ENCODE measurements at places on chromosomes 5 and 9. TPM values are rescaled to one million over a fixed set of nuclear protein-coding genes. Genes with fewer than 3 reads are reported as not detected.
A peak's percentile ranks its signal among the peaks of the same experiment; 100 is the strongest.

DNA sequence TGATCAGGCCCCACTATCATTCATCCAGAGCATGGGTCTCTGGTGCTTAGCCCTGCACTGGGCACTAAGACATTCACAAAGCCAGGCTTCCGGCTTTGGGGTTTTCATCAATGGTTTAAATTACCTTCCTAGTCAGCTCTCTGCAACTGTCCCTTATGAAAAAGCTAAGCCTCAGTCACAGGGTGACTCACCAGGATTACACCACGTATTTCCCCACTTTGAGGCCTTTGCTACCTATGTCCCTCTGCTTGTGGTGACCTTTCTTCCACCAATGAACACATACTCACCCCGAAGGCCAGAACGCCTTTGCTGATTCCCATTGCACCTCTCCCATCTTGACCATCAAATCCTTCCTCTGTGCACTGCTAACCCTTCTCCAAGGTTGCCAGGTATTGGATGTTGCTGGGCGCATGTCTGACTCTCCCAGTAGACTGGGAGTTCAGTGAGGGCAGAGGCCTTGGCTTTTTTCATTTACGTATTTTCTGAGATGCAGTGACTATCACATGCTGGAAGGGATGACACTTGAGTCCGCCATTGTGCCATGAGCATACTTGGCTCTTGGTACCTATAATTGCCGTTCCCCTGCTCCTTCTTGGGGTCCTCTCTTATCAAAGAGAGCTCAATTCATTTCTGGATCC is 58.7 kb upstream of the TNFSF8 start:
- DNase-seq = peak; percentile 66

The IL7R gene
- 0.44 TPM for total RNA-seq

GRCh38 chr9:111501648-111502047 is 17.5 kb upstream of the ECPAS start:
- DNase-seq = no peak

DNA sequence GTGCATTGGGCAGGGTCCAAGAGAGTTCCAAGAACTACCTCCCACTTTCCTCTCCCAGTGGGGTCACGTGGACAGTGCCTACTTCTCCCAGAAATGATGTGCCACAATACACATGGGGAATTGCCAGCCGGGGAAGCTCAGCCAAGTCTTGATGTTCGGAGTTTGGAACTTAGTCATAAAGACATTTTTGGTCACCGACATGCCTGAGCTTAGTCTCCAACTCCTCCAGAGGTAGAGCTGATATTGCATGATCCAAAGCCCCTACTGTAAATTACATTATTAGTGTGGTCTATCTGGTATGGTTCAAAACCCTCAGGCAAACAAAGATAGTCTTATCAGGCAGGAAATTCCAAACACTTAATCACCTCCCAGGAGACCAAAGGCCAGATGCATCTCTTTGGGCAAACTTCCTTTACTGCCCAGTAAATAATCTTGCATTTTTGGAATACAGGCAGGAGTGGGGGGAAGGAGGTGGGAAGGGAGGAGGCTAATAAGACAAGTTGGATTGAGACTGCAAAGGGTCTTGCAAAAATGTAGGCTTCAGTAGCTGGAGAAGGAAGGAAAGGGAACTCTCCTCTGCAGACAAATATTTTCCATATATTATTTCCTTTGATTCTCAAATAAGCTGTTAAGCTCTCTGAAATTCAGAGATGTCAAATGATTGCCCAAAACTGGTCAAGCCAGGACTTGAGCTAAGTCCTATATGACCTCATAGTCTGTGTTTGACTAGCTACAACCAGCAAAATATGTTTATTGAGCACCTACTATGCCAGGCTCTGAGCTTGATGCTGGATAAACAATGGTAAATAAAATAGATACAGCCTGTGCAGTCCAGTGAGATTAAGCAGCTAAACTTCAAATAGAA is 99.4 kb downstream of the DRD1 start:
- DNase-seq = no peak

DNA sequence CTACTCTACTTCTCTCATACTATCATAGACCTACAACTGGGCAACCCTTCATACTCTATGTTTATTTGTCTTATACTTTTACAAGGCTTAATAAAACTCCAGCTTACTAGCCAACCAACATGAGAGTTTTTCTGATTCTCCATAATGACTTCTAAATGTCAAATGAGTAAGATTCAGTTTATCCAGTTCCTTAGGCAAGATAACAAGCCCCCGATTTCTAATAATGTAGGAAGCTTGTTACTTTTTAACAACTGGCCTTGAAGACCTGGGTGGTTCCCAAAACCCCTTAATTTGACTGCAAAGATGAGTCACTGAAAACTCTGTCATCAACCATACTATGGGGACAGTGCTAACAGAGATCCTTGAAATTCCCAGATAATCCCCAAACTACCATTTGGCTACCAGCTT is 294.6 kb upstream of the ACTBL2 start:
- DNase-seq = no peak

DNA sequence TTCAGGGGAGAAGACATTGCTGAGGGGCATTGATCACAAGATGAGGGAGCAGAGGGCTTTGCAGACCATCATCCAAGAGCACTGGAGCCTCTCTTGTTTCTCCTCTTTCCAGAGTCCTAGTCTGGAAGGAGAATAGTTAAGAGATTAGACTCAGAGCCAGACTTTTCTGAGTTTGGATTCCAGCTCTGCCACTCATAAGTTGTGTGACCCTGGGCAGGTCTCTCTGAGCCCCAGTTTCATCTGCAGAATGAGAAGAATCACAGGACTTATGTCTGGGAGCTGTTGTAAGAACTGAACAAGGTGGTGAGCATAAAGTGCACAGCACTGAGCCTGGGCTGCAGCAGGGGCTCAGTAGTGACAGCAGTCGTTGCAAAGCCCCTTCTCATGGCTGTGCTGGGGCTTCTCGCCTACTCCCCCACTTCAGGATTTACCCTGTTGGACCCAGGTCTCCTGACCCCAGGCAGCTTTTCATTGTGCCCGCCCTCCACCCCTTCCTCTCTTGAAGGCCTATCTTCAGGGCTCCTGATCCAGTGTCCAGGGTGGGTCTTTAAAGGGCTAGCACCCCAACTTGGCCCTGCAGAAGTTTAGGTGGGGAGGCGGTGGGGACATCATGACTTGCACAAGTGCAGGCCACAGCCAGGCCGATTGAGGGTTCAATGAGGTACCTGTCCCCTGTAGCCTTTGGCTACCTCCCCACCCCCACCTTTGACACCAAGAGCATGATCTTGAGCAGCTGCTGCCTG is 1.5 kb downstream of the SYNPO start:
- no peak for DNase-seq

The ANXA1 gene
- 731 TPM for total RNA-seq

The PIP5KL1 gene
- total RNA-seq = 5.7 TPM

The TAF1L gene
- total RNA-seq = not detected

DNA sequence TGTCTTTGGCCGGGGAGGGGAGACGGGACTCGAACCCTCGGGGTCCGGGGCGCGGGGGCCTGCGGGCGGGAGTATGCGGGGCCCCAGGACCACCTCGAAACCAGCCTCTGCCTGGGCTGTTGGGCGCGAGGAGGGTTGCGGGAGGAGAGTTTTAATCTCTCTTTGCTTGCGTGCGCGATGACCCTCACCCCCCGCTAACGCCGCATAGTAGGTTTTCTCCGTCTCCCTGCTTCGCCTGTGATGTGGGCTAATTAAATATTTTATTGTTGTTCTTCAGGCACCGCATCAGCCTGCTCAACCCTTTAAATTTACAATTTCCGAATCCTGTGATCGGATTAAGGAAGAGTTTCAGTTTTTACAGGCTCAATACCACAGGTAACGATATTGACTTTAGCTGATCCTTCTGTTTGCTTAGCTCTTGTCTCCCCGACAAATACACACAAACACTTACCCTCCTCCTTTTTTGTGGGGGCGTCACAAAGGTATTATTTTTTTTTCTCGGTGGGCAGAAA is 1.7 kb downstream of the TLE4 start:
- DNase-seq = peak; percentile 30

DNA sequence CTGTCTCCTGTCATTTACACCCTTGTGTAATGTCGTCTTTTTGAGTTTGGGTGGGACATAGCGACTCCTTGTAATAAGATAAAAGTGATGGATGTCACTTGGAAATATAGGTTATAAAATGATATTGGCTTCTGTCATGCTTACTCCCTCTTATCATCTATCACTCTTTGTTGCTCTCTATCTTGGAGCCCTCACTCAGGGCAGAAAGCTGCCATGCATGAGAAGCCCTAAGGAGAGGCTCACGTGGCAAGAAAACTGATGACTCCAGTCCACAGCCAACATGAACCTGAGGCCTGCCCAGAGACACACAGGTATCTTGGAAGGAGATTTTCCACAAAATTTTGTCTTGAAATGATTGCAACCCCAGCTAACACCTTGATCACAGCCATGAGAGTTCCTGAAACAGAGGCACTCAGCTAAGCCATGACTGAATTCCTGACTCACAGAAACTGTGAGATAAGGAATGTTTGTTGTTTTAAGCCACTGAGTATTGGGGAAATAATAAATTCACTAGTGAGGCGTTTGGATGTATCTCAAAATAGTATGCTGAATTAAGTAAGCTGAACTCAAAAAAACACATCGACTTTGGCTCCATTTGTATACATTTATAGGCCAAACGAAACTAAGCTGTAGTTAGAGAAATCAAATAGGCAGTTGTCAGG is 216.7 kb downstream of the CDH18 start:
- no peak for DNase-seq

The ELOVL7 gene
- total RNA-seq = 10.3 TPM

- DNase-seq = no peak
Observed at GRCh38 chr5:115313052-115313451, 16.6 kb upstream of the CCDC112 start.

DNA sequence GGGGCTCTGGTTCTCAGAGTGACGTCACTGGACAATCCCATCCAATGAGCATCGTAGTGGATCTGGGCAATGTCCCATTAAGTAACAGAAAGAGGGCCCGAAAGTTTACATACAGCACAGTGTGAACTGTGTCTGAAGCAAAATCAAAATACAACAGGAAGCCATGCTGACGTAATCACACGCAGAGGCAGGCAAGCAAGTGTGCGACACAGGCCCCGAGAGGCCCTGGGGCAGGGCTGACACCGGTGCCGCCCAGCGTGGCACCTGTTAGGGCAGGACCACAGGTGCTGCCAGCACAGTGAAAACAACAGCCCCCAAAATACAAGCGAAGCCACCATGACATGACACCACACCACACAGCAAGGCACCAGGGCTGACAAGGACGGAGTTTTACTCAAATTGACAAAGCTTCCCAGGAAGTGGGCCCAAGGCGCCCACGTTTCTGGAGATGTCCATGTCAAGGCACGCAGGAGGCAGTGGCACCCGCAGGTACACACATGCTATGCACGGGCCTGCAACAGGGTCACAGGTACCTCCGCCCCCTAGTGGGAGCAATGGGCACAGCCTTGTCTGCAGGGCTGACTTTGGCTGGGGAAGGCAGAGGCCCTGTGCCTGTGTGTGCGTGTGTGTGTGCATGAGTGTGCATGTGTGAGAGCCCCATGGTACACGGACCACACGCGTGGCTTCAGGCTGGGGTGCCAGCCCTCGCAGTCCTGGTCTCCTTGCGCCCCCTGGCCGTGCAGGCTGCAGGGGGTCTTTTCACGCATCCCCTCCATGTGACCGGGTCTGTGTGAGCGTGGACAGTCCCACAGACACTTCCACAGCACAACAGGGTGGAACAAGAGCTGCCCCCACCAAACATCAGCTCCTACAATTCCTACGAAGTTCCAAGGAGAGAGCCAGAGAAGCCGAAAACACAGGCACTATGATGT is 19.6 kb downstream of the QSOX2 start:
- peak; percentile 65 for DNase-seq

The GLRA1 gene
- not detected for total RNA-seq

DNA sequence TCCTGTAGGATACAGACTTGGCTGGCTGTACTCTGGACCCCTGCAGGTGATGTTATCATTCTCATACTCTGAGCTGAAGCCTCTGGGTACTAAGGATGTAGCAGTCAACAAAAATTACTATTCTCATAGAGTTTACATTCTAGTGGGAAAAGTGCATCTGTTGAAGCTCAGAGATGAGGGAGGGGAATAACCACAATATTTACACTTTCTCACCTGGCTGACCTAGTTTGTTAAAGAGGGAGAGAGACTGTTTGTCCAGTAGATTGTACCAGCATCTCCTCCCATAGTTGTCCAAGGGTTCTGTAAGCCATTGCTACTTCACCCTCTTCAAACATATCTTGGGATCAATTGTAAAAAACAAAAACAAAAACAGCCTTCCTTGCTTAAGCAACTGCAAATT is 33.8 kb upstream of the CHD1 start:
- DNase-seq = no peak

- no peak for DNase-seq
Observed at GRCh38 chr5:73899055-73899454, 273.1 kb downstream of the ARHGEF28 start.

DNA sequence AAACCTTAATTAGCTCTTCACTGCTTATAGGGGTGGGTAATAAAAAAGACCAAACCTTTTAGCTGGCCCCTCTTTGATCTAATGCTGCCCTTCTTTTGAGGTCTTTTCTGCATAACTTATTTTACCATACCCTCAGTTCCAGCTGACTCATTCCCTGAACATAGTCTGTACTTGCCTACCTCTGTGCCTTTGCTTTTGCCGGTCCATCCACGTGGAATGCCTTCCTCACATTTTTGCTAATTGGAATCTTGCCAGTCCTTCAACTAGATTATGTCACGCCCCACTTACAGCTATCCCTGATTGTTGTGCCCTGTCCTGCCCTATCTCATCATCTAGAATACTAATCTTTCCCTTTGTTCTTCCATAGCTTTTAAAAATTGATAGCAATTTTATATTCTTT is 44.2 kb downstream of the FAF2 start:
- DNase-seq = peak; percentile 86

The ROR2 gene
- 0.10 TPM for total RNA-seq

GRCh38 chr5:107485184-107485583 is 185.6 kb downstream of the EFNA5 start:
- no peak for DNase-seq

The ALDH7A1 gene
- 46.8 TPM for total RNA-seq

DNA sequence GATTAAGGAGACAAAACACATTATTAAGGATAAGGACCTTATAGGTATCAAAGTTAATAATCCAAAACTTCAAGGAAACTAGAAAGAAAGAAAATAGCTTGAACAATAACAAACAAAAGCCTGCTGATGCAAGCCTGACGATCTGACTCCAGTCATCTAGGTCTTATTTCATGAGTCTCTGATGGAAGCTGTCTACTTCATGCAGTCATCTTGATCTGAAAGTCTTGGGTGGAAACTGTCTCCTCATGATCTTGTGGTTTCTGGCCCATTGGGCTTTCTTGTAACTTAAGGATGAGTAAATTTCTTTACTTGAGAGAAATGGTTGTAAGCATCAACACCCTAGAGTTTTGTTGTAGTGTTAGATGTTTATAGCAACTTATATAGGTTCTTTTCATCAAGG is 20.6 kb upstream of the PSIP1 start:
- DNase-seq = no peak

The SUSD1 gene
- 1.6 TPM for total RNA-seq

DNA sequence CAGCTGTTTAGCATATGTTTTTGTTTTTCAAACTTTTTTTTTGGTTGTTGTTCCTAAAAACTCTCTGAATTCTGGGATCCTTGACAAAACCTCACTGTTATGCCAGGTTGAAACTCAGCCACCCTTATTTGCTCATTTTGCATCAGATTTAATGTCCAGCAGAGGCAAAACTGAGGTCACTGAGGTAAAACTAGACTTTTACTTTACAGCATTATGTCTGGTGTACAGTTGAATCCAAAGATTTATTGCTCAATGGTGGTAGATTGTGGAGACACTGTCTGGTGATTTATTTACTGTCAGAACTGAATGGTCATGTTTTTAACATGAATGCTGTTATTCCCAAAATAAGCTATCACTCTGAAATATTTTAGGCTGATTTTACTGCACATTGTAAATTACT is 87.9 kb downstream of the FBXL7 start:
- no peak for DNase-seq

The C5orf34 gene
- total RNA-seq = 3.9 TPM

GRCh38 chr9:107732781-107733522 is 243.4 kb upstream of the KLF4 start:
- peak; percentile 90 for DNase-seq

Data from MCF 10A (cell line).